ENCODE measurements at places on chromosomes 13 and 19.
A peak's percentile ranks its signal among the peaks of the same experiment; 100 is the strongest.

- no peak for DNase-seq
Observed at GRCh38 chr13:50276550-50276949, 261.3 kb downstream of the KCNRG start.

DNA sequence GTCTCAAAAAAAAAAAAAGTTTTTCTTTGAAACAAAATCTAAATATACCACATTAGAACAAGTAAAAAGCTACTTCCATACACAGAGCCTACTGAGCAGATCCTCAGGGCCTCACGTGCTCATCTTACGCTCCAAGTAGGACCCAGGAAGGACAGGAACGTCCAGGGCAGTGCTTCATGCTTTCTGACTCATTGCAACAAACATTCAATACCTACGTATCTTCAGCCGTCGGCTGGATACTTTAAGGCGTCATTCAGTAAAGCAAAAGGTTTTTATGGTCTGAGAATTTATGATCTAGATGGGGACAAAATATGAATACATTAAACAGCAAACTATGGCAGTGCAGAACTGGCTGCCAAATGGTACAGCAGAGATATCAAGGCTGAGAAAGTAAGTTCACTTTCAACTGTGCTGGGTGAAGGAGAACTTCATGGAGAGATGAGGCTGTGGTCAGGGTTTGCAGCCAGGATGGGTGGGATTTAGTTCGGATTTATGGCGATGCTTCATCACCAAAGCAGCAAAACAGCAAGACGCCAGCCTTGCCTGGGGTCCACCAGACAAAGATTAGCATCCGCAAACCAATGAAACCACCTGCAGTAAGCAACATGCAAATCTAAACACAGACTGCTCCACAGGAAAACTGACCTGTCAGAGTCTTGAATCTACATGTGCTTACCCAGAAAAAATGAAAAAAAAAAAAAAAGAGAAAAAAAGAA, 20.5 kb downstream of the CARS2 start:
- DNase-seq = no peak

- DNase-seq = no peak
Observed at GRCh38 chr19:36837176-36837905, 846 bp downstream of the ZNF790 start.

GRCh38 chr19:2336528-2337328, 8.2 kb downstream of the SPPL2B start:
- DNase-seq = no peak

- DNase-seq = no peak
Observed at GRCh38 chr13:69828527-69828926, 279.1 kb upstream of the ATXN8OS start.

- DNase-seq = no peak
Observed at GRCh38 chr19:38742296-38742695, 2.0 kb downstream of the CAPN12 start.

- no peak for DNase-seq
Observed at GRCh38 chr19:54179921-54180461, 7.0 kb upstream of the TMC4 start.

DNA sequence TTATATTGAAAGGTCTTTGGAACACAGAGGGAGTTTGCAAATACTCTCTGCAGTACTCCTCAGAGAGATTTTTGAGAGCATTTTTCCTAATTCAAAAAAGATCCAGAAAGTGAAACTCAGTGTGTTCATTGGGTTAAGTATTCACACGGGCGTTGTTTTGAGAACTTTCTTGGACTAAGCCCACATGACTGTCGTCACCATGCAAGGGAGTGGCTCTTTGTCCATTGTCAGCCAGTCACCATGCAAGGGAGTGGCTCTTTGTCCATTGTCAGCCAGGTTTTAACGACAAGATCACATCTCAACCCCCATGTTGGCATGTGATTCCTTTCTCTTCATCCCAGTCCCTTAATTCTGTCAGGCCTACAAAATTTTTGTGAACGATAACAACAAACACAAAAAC, 81.2 kb upstream of the STK24 start:
- DNase-seq = no peak

DNA sequence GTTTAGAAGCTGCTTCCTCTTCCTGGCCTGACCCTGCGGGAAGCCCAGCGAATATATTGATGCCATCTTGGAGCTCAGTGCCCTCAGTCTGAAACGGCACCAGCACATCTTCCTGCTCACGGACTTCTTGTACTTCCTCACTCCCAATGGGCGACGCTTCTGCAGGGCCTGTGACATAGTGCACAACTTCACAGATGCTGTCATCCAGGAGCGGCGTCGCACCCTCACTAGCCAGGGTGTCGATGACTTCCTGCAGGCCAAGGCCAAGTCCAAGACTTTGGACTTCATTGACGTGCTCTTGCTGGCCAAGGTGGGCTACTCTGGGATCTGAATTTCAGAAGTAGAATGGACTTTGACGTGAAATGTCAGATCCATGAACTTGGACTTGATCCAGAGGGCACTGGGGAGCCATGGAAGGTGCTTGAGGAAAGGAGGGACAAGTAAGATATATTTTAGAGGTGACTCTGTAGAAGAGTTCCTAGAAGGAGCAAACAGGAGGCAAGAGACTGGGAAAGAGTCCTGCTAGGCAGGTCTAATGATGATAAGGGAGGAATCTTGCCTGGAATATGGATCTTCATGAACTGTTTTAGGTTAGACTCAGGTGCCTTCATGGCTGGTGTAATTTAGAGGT, 38.4 kb upstream of the CYP4F8 start:
- DNase-seq = no peak

DNA sequence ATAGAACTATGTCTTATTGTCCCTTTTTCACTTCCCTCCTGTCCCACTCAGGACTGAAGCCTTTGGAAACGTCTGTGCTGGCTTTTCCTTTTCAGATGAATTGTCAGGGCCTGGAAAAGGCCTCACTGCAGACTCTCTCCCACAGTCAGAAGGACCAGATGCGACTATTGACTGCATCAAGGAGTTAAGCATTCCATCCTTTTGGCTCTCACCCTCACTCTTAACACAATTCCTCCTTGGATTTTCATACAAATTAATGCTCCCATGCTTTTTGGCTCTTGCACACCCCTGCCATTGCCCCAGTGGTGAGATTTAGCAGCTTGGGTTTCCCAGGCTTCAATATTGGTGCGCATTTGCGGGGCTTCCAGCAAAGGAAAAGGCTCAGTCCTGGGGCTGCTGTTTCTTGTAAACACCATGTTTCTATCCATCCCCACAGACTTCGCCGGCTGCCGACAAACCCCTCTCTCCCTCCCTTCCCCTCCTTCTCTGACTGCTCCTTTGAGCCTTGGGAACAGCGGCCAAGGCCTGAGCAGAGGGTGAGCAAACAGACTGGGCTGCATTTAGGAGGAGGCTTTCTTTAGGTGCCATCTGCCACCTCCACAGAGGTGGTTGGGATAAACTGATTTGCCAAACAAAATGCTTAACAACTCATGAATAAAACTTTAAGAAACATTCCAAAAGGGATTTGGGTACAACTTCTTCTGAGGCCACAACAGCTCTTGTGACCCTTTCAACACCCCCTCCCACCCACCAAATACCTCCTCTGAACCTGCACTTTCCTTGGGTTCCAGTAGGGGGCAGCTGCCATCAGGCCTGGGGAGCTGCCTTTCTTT, 48.6 kb upstream of the PCDH8 start:
- no peak for DNase-seq

- DNase-seq = no peak
Observed at GRCh38 chr19:48183356-48183755, 12.9 kb downstream of the ZSWIM9 start.

DNA sequence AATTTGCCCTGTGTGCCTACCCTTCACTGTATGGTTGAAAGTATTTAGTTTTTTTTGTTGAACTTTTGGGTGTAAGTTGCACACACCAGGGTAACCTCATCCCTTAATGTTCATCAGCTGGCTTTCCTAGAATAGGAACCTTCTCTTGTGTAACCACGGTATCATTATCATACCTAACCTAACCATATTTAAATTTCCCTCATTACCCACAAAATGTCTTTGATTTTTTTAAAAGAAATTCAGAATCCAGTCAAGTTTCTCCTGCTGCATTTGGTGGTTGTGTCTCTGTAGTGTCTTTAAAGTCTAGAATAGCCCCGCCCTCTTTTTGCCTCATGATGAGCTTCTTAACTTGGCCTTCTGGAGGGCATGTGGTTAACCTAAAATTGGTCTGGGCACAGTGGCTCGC, 80.3 kb downstream of the RYR1 start:
- DNase-seq = no peak

GRCh38 chr19:48506138-48506733, 5.4 kb downstream of the LMTK3 start:
- DNase-seq = no peak

- DNase-seq = no peak
Observed at GRCh38 chr13:103908911-103909310, 842.7 kb upstream of the SLC10A2 start.

- no peak for DNase-seq
Observed at GRCh38 chr13:75610466-75610865, 25.7 kb upstream of the LMO7 start.

GRCh38 chr13:99323488-99323887, 16.3 kb upstream of the GPR183 start:
- no peak for DNase-seq

- DNase-seq = no peak
Observed at GRCh38 chr19:13506471-13506820, at the start of gene CACNA1A. Gene CACNA1A, minus strand, starts transcription at chr19:13506479. Its CDS starts 255 bp downstream, at chr19:13506224.

DNA sequence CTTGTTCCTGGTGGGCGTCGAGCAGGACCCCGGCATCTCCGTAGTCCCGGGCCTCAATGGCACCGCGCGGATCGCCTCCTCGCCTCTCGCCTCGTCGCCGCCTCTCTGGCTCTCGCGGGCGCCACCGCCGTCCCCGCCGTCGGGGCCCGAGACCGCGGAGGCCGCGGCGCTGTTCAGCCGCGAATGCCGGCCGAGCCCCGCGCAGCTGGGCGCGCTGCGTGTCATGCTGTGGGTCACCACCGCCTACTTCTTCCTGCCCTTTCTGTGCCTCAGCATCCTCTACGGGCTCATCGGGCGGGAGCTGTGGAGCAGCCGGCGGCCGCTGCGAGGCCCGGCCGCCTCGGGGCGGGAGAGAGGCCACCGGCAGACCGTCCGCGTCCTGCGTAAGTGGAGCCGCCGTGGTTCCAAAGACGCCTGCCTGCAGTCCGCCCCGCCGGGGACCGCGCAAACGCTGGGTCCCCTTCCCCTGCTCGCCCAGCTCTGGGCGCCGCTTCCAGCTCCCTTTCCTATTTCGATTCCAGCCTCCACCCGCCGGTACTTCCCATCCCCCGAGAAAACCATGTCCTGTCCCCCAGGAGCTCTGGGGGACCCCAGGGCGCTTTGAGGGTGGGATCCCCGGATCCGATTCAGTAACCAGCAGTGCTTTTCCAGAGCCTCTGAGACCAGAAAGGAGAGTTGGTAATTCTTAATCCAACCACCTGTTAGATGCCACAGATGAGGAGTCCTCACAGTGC, 885 bp downstream of the MLNR start:
- DNase-seq = no peak

DNA sequence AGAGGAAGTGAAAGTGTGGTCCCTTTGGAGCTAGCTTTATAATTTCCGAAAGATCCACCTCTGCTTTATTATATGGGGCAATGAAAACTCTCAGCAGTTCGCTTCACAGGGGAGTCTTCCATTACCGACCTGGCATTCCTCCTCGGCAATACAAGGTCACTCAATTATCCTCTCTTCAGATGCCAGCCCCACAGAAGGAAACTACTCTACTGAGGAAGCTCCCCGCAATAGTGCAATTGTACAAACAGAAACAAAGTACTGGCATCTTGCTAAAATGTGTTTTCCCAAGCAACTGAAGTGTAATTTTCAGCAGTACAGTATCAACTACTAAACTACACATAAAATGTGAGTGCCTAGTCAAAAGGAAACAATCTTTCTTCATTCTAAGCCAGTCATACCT, 702.0 kb downstream of the PCDH9 start:
- DNase-seq = no peak

- DNase-seq = no peak
Observed at GRCh38 chr19:33464733-33465115, 56.9 kb downstream of the PEPD start.

GRCh38 chr13:46192412-46192811, 10.4 kb upstream of the LCP1 start:
- no peak for DNase-seq

DNA sequence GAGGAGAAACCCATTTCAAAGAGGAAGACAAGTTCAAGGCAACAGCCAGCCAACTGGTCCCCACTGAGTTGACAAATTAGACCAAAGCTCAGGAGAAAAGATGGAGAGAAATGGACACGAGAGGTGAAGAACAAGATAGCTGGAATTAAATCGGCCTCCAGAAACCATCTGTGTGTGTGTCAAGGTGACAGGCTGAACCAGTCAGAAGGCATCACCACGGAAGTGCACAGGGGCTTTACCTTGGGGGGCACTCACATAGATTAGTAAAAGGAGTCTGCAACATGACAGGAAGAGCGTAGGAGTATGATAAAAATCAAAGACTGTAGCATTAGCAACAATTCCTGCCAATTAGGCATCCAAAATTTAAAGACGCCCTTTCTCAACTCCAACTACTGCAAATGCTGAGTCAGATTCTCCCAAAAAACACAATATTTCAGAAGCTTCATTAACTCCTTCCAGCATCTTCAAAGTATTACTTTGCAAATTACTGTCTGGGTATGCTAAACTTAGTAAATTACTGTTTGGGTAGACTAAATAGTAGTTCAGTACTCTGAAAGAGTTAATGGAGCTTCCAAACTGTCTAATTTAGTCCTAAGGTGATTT, 66.2 kb downstream of the FOXO1 start:
- no peak for DNase-seq

DNA sequence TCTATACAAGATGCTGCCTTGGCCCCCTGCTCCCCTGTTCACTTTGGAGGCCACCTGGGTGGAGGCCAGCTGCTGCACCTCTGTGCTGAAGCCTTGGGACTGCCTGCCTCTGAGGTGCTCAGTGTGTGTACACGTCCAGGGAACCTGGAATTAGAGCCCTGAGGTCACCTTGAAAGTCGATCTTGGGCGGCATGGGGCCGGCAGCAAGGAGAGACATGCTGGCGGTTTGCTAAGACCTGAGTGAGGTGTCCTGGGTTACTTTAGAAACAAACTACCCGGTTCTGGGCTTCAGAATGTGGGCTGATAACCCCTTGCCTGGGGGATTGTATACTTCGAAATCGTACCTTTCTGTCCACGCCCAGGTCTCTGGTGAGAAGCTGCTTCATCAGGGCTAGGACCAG, 25.5 kb downstream of the TSSK6 start:
- DNase-seq = no peak

- DNase-seq = no peak
Observed at GRCh38 chr19:50500060-50500752, 10.8 kb downstream of the JOSD2 start.

GRCh38 chr19:5403968-5404640, 51.1 kb upstream of the ZNRF4 start:
- DNase-seq = peak; percentile 52

DNA sequence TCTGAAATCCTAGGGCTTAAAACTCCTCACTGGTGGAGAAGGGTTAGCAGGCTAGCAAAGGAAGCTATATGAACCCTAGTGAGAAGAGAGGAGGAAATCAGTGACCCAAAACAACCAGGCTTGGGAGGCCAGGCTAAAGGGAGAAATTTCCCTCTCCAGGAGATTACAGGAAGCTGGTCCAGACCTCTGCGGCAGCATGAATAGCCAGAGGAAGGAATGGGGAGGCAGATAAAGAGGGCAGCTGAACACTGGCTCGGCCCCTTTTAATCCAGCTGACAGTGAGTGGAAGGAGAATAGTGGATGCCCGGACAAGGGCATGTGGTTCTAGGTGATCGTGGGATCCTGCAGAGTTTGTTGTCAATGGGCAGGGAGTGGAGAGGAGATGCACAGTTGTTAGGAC, 130.6 kb downstream of the COG6 start:
- no peak for DNase-seq

GRCh38 chr19:2274931-2275535, 6.9 kb downstream of the PEAK3 start:
- DNase-seq = no peak
